ENCODE measurements at places on chromosomes 1 and 21.

DNA sequence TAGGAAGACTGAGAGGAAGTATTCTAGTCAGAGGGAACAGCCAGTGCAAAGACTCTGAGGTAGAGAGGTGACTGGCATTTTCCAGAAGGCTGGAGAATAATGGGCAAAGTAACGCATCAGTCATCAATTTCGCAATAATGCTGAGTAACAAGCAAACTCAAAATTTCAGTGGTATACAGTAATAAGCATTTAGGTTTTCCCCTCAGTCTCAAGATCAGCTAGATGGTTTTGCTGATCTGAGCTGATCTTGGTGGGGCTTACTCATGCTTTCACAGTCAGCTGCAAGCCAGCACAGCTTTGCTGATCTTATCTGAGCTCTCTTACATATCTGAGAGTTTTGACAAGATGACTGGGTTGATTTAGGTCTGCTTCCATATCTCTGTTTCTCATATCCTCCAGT, 108.7 kb downstream of the TSEN15 start:
- no peak for DNase-seq

DNA sequence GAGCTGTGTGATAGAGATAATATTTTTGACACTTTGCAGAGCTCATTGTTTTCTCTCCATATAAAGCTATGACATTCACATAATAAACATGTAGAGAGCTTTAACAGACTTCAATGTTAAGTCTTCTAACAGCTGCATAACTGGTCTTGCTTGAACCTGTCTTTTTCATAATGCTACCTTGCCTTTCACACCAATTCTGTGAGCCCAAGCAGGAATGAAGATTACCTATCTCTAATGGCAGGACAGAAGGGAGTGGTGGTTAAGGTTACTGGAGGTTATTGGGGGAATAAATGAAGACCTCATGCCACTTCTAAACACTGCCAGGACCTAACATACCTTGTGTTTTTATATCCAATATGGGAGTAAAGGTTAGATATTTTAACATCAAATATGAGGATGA, 2.3 kb upstream of the CD55 start:
- DNase-seq: no peak

- no peak for DNase-seq
These were observed 34.9 kb upstream of the LYPLAL1 start for GRCh38 chr1:219138747-219139146.

DNA sequence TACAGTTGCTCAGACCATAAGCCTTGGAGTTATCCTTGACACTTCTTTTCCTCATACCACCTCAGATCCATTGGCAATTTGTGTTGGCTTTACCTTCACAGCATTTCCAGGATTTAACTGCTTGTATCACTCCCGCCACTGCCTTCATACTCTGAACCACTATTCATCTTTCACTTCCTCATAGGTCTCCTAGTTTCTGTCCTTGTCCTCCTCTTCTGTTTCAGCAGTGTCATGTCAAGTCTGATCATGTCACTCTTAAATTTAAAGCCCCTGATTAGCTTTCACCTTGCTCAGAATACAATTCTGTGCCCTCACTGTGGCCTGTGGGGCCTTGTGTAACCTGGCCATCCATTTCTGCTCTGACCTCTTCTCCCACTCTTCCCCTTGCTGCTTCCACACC, 34.7 kb upstream of the C1orf115 start:
- no peak for DNase-seq

DNA sequence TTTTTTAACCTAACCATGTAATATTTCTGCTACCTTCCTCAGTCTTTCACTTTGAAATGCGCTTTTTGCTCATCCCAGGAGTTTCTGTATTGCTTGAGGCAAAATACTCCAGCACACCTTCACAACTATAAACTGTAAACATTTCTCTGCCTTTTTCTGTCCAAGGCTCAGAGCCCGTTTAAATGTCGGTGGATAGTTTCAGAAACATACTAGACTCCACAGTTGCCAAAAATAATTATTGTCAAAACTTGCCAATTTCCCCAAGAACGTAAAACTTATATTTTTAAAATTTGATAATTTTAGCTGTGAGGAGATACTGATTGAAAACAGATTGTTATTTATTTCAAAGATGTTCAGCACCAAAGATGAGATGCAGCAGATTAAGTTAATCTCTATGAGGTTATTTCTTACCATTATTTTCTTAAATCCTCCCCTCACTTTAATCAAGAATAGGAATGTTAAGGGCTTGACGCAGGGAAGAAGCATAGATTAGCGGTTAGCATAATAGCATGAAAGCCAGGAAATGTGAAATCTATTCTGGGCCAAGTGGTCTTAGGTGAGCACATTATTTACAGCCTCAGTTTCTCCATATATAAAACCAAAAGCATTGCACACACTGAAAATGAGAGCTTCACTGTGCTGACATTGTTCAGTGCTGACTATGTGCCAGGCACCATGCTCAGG, 91.5 kb upstream of the ESRRG start:
- no peak for DNase-seq

Data from SW480 (cell line).